Mesothelial cell of epicardium (in vitro differentiated cells): ENCODE measurements at places on chromosomes 2 and 18.
A peak's percentile ranks its signal among the peaks of the same experiment; 100 is the strongest.

- H3K27ac ChIP-seq = peak overlapping the region; percentile 15
- no peak overlapping the region for H3K4me3 ChIP-seq
- H3K27me3 ChIP-seq = no peaks in the 10 kb centered on the region
- peaks cover 3% of the 10 kb centered on the region for H3K36me3 ChIP-seq
- H3K4me1 ChIP-seq = peaks cover 45% of the 10 kb centered on the region
These were observed 73.6 kb downstream of the DDX1 start for GRCh38 chr2:15665067-15665942.

GRCh38 chr18:45374236-45374635 is 241.0 kb upstream of the SLC14A2 start:
- H3K4me3 ChIP-seq = no peak overlapping the region
- DNase-seq = no peak
- peaks cover 3% of the 10 kb centered on the region for H3K27me3 ChIP-seq
- H3K27ac ChIP-seq = no peak overlapping the region

DNA sequence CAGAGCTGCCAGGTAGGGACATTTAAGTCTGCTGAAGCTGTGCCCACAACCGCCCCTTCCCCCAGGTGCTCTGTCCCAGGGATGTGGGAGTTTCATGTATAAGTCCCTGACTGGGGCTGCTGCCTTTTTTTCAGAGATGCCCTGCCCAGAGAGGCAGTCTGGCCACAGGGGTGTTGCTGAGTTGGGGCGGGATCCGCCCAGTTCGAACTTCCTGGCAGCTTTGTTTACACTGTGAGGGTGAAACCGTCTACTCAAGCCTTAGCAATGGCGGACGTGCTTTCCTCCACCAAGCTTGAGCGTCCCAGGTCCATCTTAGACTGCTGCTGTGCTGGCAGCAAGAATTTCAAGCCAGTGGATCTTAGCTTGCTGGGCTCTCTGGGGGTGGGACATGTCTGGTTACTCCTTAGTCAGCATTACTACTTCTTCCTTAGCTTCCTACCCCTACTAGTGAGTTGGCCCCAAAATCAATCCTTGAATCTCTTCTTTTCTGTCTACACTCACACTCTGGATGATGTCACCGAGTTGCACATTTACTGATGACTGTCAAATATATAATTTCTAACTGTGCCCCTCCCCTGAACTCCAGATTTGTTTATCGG is 31.8 kb upstream of the FSHR start:
- no peak overlapping the region for H3K4me3 ChIP-seq
- H3K27ac ChIP-seq = no peak overlapping the region
- peaks cover 3% of the 10 kb centered on the region for H3K27me3 ChIP-seq
- no peak for DNase-seq
- H3K36me3 ChIP-seq = no peaks in the 10 kb centered on the region

DNA sequence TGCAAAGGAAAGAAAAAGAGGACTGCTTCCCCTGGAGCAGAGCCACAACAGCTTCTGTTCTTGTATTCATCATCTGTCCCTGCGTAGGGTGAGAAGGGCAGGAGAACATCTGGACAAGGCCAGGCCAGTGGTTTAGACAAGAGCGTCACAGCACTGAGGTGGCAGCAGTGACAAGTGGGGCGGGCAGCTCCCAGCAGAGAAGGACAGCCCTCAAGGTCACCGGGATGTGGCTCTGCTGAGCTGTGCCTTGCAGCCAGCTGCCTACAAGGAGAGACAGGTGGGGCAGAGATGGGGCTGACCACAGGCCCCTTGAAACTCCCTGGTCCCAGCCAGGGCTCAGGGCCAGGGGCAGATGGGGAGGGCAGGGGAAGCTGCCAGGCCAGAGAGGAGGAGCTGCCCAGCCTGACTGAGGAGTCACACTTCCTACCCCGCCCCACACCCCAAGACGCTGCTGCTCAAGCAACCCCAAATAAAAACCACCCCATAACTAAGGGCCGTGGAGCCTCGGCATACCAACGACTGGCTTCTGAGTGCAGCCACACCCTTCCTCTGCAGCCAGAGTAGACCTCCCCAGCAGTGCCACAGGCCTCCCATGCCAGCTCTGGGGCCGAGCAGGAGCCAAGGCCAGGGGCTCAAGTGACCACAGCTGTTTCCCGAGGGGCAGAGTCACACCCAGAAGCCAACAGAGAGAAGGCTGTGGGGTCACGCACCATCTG is 5.4 kb downstream of the RAB11FIP5 start:
- H3K4me1 ChIP-seq = peaks cover 26% of the 10 kb centered on the region
- H3K36me3 ChIP-seq = no peaks in the 10 kb centered on the region
- H3K27me3 ChIP-seq = peaks cover 6% of the 10 kb centered on the region
- H3K27ac ChIP-seq = no peak overlapping the region
- no peak overlapping the region for H3K4me3 ChIP-seq

DNA sequence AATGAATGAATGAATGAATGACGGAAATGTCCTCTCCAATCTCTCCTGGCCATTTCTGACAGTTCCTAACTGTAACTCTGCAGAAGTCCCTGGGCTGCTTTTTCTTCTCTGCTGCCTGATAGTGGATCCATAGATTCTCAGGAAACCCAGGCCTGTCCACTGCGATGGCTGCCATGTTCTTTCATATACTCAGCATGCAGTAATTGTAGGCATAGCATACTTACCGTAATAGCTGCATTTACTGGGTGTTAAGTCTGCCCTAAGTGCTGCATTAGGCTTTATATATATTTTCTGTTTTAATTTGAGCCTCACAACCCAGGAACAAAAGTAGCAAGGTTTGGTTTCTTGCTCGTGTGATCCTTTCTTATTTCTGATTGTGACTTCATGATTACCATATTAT is 122.9 kb downstream of the DCC start:
- H3K36me3 ChIP-seq = no peaks in the 10 kb centered on the region
- H3K4me3 ChIP-seq = no peak overlapping the region
- H3K27ac ChIP-seq = no peak overlapping the region
- peaks cover 23% of the 10 kb centered on the region for H3K27me3 ChIP-seq
- no peaks in the 10 kb centered on the region for H3K4me1 ChIP-seq

GRCh38 chr18:24631243-24632025 is 171.0 kb downstream of the HRH4 start:
- H3K4me1 ChIP-seq = no peaks in the 10 kb centered on the region
- H3K4me3 ChIP-seq = no peak overlapping the region
- no peaks in the 10 kb centered on the region for H3K36me3 ChIP-seq
- no peak for DNase-seq
- no peak overlapping the region for H3K27ac ChIP-seq

DNA sequence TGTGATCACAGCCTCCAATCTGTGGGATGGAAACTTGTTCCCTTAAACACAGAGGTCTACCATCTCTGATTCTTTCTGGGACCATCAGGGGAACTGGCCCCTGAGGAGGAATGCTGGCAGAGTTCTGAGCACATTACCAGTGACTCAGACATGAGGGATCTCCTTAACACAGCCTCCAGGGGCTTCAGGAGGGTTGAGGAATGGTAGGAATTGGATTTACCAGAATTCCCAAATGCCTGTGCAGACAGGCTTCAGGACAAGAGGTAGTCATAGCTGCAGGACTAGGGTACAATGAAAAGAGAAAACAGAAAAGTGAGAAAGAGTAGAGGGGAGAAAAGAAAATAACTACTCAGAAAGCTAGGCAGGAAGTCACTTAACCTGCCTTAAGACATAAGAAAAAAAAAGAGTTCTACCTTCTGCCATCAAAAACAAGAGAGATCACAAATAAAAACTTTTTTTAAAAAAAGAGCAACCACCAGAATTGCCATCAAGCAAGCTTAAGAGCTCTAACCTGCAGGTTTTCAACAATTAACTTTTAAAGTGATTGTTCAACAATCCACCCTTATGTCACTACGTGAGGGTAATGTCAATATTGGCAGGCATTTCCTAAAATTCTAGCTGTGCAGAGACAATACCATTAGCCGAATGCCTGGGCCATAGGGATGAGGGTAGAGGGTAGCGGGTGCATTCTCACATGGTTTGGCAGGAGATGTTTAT is 524.4 kb downstream of the BCL11A start:
- no peak overlapping the region for H3K4me3 ChIP-seq
- H3K36me3 ChIP-seq = peaks cover 6% of the 10 kb centered on the region
- peaks cover 9% of the 10 kb centered on the region for H3K4me1 ChIP-seq
- no peaks in the 10 kb centered on the region for H3K27me3 ChIP-seq
- DNase-seq = no peak
- H3K27ac ChIP-seq = no peak overlapping the region

- no peaks in the 10 kb centered on the region for H3K27me3 ChIP-seq
- peaks cover 67% of the 10 kb centered on the region for H3K4me1 ChIP-seq
These were observed 86.4 kb downstream of the LIMS1 start for GRCh38 chr2:108620656-108621055.

DNA sequence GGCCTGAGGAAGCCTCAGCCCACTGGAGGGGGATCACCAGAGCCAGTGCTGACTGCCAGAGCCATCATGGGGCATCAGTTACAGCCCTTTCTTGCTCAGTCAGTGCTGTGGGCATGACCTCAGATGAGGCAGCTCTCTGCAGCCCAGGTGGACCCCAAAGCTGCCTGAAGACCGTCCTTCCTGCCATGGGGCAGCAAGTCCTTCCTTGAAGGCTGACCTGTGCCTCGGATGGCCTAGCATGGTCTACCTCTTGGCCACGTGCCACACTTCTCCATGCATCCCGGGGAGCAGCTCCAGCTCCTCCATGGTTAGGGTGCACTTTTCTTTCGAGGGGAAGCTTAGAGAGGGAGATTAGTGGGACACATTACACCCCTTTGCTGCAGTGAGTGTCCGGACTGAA is 233.4 kb downstream of the VAPA start:
- H3K27ac ChIP-seq = no peak overlapping the region
- no peaks in the 10 kb centered on the region for H3K36me3 ChIP-seq
- no peak overlapping the region for H3K4me3 ChIP-seq
- no peaks in the 10 kb centered on the region for H3K27me3 ChIP-seq

GRCh38 chr2:220332886-220333285 is 705.5 kb downstream of the SLC4A3 start:
- no peak overlapping the region for H3K4me3 ChIP-seq
- H3K36me3 ChIP-seq = peaks cover 22% of the 10 kb centered on the region
- peaks cover 11% of the 10 kb centered on the region for H3K4me1 ChIP-seq
- no peak overlapping the region for H3K27ac ChIP-seq

GRCh38 chr18:63831080-63831788 is 56.0 kb downstream of the SERPINB7 start:
- no peak for DNase-seq
- H3K27me3 ChIP-seq = peaks cover 2% of the 10 kb centered on the region
- H3K36me3 ChIP-seq = no peaks in the 10 kb centered on the region
- peaks cover 8% of the 10 kb centered on the region for H3K4me1 ChIP-seq
- H3K4me3 ChIP-seq = no peak overlapping the region

DNA sequence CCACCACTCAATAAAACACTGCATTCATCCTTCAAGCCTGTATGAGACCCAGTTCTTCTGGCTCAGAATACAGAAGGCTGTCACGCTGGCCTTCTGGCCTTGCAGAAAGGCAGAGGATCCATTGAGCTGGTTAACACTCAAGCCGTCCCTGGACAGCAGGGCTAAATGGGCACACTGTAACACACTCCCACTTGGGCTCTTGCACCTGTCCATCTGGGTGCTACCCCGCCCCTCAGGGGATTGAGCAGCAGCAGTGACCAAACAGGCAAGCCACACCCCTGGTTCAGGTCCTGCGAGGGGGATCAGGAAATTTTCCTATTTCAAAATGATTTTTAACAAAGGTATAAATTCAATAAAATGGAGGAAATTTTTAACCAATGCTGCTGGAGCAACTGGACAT is 936.0 kb downstream of the CNTNAP5 start:
- peaks cover 1% of the 10 kb centered on the region for H3K27me3 ChIP-seq
- no peaks in the 10 kb centered on the region for H3K4me1 ChIP-seq
- DNase-seq = no peak
- H3K4me3 ChIP-seq = no peak overlapping the region
- H3K27ac ChIP-seq = no peak overlapping the region

DNA sequence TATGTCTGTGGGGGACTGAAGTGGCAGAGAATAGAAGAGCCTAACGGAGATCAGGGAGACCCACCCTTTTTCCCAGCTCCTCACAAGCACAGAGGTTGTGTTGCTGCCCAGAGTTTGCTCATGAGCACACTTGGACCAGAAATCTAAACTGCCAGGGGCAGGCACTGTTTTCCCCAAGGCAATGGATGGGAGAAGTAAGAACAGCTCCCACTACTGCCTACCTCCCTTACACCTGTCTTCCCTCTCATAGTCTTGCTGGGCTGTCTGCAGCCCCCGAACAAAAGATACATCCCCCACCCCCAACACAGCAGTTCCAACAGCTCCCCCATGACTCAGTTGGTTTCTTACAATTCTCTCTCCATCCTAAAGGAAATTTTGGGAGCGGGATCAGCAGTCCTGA is 48.1 kb upstream of the CD226 start:
- no peak overlapping the region for H3K27ac ChIP-seq
- DNase-seq = no peak
- H3K4me3 ChIP-seq = no peak overlapping the region
- H3K27me3 ChIP-seq = no peaks in the 10 kb centered on the region
- peaks cover 2% of the 10 kb centered on the region for H3K4me1 ChIP-seq

- peaks cover 9% of the 10 kb centered on the region for H3K4me1 ChIP-seq
- H3K27me3 ChIP-seq = no peaks in the 10 kb centered on the region
- no peak overlapping the region for H3K27ac ChIP-seq
- H3K4me3 ChIP-seq = no peak overlapping the region
- no peaks in the 10 kb centered on the region for H3K36me3 ChIP-seq
These were observed 240.7 kb downstream of the WDR7 start for GRCh38 chr18:56891870-56892269.

DNA sequence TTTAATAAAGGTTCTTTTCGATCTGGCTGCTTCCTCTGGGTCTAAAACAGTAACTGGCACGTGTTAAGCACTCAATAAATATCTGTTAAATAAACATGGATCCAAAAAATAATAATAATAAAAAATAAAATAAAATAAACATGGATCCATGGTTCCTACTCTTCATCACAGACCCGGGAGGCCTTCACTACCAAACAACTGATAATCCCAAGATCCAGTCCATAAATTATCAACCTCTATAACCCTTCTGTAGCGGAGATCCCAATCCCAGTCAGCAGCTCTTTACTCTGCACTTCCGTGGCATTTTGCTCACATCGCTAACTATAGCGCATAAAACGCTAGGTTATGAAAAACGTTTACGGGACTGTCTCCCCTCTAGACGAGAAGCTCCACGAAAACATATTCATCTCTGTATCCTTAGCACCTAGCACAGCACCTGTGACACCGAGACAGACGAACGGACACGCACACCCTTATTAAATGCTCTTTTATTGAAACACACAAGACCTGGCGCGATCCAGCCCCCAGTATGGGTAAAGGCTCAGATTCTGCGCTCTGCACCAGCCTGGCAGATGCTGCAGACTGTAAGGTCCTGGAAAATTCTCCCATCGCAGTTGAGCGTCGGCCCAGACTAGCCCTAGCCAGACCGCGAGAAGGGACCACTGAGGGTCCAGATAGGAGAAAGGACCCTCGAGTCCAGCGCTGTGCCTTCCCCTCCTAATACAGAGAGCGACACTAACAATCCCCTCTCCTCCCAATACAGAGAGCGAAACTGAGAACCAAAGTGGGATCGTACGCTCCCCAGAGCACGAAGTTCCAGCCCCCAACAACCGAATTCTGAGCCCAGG is 770 bp downstream of the NBAS start:
- DNase-seq = no peak
- peaks cover 31% of the 10 kb centered on the region for H3K4me1 ChIP-seq
- peak overlapping the region; percentile 99 for H3K27ac ChIP-seq
- no peaks in the 10 kb centered on the region for H3K36me3 ChIP-seq

GRCh38 chr2:186256540-186256939 is 229.5 kb upstream of the ZC3H15 start:
- DNase-seq = no peak
- H3K36me3 ChIP-seq = no peaks in the 10 kb centered on the region
- H3K4me1 ChIP-seq = no peaks in the 10 kb centered on the region
- H3K27ac ChIP-seq = no peak overlapping the region

GRCh38 chr2:23753291-23754010 is 173.5 kb downstream of the ATAD2B start:
- H3K27me3 ChIP-seq = no peaks in the 10 kb centered on the region
- H3K36me3 ChIP-seq = peaks cover 33% of the 10 kb centered on the region
- no peak for DNase-seq
- no peak overlapping the region for H3K27ac ChIP-seq
- no peak overlapping the region for H3K4me3 ChIP-seq
